Kidney tubule cell (primary cell): ENCODE measurements at places on chromosomes 3 and 15.

- DNase-seq = no peak
These were observed 38.0 kb upstream of the TIMP4 start for GRCh38 chr3:12196684-12197083.

DNA sequence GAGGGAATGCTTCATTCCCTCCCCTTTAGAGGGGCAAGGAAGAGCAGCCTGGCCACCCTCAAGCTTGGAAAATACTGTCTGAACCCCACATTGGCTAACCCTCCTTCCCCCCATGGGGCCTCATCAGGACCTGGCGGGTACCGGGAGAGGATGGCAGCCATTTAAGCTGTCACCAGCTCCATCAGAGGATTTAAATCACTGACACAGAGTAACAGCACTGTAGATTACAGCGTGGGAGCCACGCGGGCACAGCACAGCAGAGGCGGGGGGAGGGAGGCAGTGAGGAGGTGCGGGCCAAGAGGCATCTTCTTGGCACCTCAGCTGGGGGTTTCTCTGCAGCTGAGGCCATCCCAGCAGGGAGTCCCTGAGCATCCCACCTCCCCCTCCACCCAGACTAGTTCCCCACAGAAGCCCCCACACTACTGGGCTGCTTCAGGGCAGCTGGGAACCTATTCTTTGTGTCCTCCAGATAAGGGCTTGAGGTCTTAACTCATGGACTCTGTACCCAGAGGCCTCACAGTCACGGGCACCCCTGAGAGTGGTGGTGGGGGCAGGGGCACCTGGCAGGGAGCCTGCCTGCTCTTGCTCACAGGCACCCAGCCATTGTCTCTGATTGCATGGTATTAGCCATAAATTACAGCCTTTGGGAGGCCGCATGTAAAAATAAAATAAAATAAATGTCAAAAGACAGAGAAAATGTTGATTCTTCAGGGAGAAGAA lies 21.9 kb upstream of the CACNA2D2 start:
- DNase-seq = no peak

- DNase-seq = no peak
These were observed 1.4 kb downstream of the PGPEP1L start for GRCh38 chr15:99006146-99006545.

GRCh38 chr3:159645874-159646273 lies 342.8 kb upstream of the IL12A start:
- DNase-seq = peak; percentile 42

DNA sequence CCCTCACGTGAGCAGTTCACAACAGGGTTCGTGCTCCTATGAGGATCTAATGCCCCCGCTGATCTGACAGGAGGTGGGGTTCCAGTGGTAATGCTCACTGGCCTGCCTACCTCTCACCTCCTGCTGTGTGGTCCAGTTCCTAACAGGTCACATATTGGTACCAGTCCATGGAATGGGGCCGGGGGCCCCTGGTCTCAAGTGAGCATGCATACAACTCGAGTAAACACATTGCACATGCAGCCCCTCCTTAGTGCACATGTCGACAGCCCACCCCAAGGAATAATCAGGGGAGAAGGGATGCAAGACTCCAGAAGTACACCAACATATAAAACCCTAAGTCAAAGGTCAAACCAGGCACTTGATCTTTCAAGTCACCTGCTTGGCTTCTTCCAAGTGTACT lies 127.0 kb downstream of the TP63 start:
- DNase-seq = no peak

GRCh38 chr3:70010346-70010745 lies 10.8 kb downstream of the SAMMSON start:
- no peak for DNase-seq

GRCh38 chr3:128081846-128082245 lies 29.6 kb downstream of the SEC61A1 start:
- DNase-seq = peak; percentile 98

GRCh38 chr3:190180268-190180667 lies 59.6 kb upstream of the P3H2 start:
- DNase-seq = peak; percentile 50

- DNase-seq = peak; percentile 98
These were observed at the start of gene ZBTB38 for GRCh38 chr3:141368062-141368924. Gene ZBTB38, plus strand, starts transcription at chr3:141368504. Its CDS starts 73,885 bp downstream, at chr3:141442389.

GRCh38 chr3:113697500-113698090 lies 1.2 kb upstream of the USF3 start:
- peak; percentile 15 for DNase-seq

GRCh38 chr3:178538056-178538455 lies 1.8 kb downstream of the KCNMB2 start:
- DNase-seq = no peak

DNA sequence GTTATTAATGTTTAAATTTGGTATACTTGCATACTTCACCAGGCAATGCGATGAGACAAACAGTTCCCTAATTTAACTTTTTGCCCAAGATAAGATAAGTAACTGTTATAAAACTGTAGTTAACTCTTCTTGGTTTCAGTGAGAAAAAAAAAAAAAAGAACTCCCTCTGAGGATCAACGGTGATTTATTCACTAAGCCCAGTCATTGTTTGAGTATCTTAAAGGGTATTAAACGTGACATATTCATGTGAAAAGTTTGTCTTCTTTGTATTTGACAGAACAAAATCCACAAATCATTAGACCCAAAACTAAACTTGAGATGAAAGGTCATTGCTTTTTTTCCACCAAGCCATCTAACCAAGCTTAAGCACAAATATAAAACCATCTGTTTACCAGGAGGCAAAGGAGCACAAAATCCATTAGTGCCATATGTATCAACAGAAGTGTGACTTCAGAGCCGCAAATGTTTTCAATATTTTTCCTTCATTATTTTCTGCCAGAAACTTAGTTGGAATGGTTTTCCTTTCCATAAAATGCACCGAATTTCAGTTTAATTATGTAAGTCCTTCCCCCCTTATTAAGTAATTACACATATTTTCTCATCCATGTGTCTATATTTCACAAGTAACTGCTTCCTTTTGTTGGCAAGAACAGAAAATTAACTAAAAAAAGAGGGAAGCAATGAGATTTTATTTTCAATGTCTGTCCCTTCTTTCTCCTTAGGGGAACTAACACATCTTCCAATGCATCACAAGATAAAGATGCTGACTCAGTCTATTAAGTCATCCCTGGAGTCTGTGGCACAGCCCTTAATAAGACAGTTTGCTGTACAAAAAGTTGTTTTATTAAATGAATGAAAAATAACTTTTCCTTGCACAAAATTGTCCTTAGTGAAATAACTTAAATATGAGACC lies 92.2 kb upstream of the RAP2B start:
- DNase-seq = peak; percentile 45

DNA sequence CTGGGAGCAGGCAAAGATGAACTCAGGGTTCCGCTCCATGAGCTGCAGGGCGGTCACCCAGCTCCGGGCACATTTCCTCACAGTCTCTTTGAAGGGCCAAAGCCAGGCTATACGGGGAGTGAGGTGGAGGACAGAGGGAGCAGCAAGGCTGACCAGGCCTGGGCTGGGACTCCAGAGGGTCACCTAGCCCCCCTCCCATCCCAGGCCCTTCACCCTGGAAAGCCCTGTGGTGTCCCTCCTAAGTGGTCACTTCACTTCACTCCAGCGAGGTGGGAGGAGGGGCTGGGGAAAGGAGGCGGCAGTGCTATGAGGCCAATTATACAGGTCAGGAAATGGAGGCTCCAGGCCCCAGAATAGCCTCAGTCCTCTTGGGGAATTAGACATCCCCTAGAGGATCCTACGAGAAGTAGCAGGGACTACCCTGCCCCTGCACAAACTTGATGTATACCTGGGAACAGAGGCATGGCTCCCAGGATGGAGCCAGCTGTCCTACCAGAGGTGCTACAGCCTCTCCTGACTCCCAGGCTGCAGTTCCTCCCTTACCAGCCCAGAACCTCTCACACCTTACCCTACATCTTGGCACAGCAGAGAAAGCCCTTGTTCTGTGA lies 5.7 kb downstream of the MAN2C1 start:
- DNase-seq = no peak

GRCh38 chr15:64105113-64105704 lies 9.4 kb downstream of the SNX1 start:
- DNase-seq = peak; percentile 27

DNA sequence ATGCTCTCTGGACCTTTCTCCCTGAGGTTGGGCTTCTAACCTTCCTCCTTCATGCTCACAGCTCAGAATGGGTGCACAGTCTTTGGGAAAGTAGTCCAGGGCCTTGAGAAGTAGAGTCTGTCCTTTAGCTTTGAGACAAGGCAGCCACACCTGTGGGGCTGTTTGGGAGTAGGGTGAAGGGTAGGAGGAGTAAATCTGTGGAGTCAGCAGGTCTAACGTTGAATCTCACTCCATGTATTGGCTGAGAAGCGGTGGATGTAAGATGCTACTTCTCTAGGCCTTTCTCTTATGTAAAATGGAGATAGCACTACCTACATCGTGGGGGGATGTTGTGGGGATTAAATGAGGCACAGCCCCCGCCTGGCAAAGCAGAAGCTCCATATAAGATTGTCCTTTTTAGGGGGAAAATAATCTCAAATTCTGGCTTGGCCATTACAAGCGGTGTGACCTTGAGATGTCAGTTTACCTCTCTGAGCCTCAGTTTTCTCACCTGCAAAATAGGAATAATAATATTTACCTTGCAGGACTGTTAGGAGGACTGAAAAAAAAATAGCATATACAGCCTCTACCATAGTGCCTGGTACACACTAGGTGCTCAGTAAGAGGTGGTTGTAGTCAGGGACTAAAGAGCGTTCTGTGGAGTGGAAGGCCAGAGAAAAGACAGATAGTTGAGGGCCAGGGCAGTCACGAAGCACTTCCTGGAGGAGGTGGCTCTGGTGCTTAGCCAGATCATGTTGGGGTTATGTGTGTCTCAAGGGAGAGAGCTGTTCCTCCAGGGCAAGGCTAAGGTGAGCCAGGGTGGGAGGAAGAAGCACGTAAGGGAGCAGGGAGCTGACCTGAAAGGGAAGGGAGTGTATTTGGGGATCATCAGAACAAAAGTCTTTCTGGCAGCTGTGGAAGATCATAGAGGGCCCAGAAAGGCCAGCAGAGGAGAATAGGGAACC lies 82.8 kb upstream of the MRPS22 start:
- DNase-seq = no peak

DNA sequence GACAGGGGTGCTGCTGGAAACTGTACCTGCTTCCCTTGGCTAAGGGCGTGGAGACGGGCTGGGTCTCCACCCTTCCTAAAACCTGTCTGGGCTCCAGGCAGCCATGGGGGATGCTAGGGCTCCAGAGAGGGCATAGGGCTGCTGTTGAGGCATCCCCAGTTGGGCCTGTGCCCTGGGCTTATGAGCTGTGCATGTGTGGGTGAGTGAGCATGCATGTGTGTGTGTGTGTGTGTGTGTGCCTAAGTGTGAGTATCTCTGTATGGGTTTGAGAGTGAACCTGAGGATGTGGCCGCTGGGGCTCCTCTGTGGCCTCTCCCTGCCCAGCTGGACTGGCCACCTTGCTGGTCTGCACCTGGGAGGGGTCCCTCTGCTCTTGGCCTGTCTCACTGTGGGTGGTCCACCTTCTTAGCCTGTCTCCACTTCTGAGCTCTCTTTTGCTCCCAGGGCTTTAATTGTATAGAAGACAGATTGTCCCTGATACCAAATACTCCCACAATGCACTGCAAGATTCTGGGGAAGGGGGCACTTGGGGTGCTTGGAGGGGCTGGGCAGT lies 11.9 kb upstream of the TMEM115 start:
- DNase-seq = no peak

GRCh38 chr3:14631687-14632441 lies 19.7 kb upstream of the CCDC174 start:
- DNase-seq = no peak

- no peak for DNase-seq
These were observed 1.3 kb downstream of the ARNT2 start for GRCh38 chr15:80405554-80405850.

GRCh38 chr3:128663151-128663550 lies 12.5 kb upstream of the RPN1 start:
- DNase-seq = no peak

- no peak for DNase-seq
These were observed 14.4 kb downstream of the NGLY1 start for GRCh38 chr3:25768851-25769250.

GRCh38 chr3:88779482-88779881 lies 327.9 kb upstream of the EPHA3 start:
- no peak for DNase-seq

GRCh38 chr3:16316396-16316795 lies 51.4 kb downstream of the OXNAD1 start:
- DNase-seq = no peak

DNA sequence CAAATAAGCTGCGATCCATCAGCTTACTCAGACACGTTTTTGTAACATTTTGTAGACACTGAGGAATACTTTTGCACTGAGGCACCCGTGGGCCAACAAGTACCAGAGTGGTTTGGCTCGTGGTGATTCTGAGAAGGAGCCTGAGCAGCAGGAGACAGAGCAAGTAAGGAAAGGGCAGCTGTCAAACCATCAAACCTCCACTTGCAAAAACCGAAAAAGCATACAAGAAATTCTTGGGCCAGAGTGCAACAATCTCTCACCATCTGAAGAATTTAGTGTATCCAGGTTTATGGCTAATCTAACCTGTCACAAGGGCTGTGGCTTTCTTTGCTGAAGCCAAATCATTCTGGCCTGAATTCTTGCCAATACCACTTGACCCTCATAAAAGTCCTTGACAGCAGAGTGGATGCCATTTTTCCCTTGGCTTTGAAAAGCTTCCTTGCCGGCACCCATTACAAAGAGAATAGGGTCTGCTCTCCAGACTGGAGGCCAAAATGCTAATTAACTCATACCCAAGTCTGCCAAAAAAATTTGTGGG lies 56.7 kb downstream of the MYO1E start:
- peak; percentile 62 for DNase-seq

- no peak for DNase-seq
These were observed 100.0 kb downstream of the IL12A start for GRCh38 chr3:160088492-160089137.

DNA sequence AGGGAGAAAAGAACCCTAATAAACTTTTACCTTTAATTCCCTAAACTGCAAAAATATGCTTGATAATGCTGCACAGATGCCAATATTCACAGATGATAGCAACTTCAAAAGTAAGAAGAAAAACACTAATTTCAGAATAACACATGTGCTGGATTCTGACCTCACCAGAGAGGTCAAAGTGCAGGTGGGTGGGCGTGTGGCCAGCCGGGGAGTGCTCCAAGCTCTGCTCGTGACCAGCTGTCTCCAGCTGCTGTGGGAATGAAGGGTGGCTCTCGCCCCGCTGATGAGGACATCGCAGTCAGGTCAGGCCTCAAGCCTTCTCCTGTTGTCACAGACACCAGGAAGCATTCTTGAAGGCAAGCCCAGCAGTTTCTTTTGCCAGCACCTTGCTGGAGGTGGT lies 57.1 kb downstream of the ADAMTS17 start:
- peak; percentile 31 for DNase-seq
